ENCODE measurements at places on chromosomes 12 and 14. TPM values are rescaled to one million over a fixed set of nuclear protein-coding genes. Genes with fewer than 3 reads are reported as not detected.

DNA sequence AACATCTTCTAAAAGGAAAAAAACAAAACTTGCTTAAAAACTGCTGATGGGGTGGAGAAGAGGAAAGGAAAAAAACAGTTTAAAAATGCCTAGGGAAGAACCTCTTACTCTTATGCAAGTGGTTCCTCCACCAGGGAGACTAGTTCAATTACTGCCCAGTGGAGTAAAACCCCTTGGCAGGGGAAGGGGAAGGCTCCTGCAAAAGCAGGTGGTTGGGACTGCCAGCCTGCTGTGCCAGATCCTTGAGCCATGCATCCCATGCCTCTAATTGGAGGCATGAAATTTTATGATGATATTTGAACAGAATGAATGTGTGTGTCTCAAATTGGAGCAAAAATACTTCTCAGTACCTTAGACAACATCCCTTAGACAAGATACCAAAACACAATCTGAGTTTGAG lies 118.8 kb downstream of the FSCB start:
- H3K36me3 ChIP-seq, result no peaks in the 10 kb centered on the region
- DNase-seq, result no peak
- H3K27me3 ChIP-seq, result no peaks in the 10 kb centered on the region
- H3K4me3 ChIP-seq, result no peak overlapping the region
- H3K4me1 ChIP-seq, result no peaks in the 10 kb centered on the region
- no peak overlapping the region for H3K27ac ChIP-seq

DNA sequence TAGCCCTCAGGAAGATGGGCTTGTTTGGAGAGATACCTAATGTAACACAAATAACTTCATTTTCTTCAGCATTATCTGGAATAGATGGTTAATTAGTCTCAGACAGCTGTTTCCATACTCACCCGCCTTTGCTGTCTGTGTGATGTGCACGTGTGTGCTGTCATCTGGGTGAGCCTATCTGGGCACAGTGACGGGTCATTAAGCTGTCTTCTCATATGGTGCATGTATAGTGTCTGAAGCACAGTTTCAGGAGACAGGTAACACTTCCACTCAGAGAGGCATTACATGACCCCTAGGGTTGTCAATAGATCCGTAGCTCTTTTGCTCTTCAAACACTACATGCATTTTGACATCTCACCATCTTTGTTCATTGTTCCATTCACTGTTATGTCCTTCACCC lies 493.3 kb downstream of the APAF1 start:
- no peaks in the 10 kb centered on the region for H3K36me3 ChIP-seq
- DNase-seq, result no peak
- no peaks in the 10 kb centered on the region for H3K27me3 ChIP-seq

- H3K27me3 ChIP-seq, result no peaks in the 10 kb centered on the region
- H3K4me1 ChIP-seq, result peaks cover 12% of the 10 kb centered on the region
- no peaks in the 10 kb centered on the region for H3K36me3 ChIP-seq
- no peak for DNase-seq
- H3K27ac ChIP-seq, result no peak overlapping the region
Observed at GRCh38 chr12:39441189-39441962, 1.5 kb downstream of the KIF21A start.

GRCh38 chr12:129966146-129966995 lies 62.5 kb upstream of the TMEM132D start:
- H3K4me3 ChIP-seq, result no peak overlapping the region
- H3K27ac ChIP-seq, result no peak overlapping the region
- H3K4me1 ChIP-seq, result no peaks in the 10 kb centered on the region
- no peaks in the 10 kb centered on the region for H3K27me3 ChIP-seq

DNA sequence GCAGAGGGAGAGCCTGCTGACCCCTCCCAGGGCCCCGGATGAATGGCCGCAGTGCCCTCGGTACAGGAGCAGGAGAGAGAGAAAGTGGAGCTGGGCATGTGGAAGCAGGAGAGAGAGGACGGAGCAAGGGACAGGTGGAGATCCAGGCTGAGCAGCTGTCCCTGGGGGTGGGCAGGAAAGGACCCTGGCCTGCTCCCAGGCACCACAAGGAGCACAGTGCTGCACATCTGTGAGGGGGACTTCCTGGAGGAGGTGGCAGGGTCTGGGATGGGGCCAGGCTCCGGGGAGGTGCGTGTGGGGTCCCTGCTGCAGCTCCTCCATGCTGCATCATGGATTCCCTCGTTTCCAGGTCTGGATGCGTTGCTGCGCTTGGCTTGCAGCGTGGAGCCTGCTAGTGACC lies 13.0 kb upstream of the DLK1 start:
- H3K27ac ChIP-seq, result no peak overlapping the region
- peaks cover 6% of the 10 kb centered on the region for H3K4me1 ChIP-seq
- H3K4me3 ChIP-seq, result no peak overlapping the region
- no peak for DNase-seq
- H3K36me3 ChIP-seq, result no peaks in the 10 kb centered on the region

DNA sequence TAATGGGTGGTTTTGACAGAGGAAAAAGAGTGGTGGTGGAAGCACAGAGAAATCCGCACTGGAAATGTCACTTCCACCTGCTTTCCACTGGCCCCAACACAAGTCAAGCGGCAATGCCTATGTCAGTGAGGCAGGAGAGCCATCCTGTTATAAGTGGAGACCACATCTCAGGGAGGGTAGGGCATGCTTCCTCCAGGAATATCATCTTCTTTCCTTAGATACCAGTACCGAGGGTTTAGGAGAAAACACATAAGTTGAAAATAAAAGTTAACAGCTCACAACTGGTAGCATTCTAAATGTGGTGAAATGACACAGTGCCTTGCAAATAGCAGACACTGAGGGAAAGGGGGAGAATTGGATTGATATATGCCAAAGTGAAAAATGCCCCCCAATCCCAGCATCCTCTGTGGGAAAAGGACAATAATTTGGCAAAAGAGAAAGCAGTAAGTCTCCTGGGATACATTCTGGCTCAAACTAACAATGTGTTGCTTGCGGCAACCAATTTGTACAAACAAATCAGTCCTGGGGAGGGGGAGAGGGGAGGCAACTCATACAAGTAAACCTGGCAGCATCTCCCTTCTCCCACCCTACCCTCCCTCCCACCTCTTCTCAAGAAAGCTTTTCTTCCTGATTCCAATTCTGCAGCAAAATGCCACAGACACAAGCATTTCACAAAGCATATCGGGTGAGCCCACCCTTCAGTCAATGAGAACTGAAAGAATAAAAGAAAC lies 57.1 kb downstream of the STON2 start:
- H3K4me1 ChIP-seq, result no peaks in the 10 kb centered on the region
- DNase-seq, result no peak
- no peaks in the 10 kb centered on the region for H3K36me3 ChIP-seq
- H3K4me3 ChIP-seq, result no peak overlapping the region

GRCh38 chr12:124194264-124194892 lies 100.5 kb upstream of the RFLNA start:
- H3K4me1 ChIP-seq, result 0 out of 2 replicates have a peak, but pooled peaks cover 4% of the 10 kb centered on the region
- no peak overlapping the region for H3K4me3 ChIP-seq
- no peaks in the 10 kb centered on the region for H3K36me3 ChIP-seq
- no peak for DNase-seq
- H3K27ac ChIP-seq, result no peak overlapping the region
- no peaks in the 10 kb centered on the region for H3K27me3 ChIP-seq

DNA sequence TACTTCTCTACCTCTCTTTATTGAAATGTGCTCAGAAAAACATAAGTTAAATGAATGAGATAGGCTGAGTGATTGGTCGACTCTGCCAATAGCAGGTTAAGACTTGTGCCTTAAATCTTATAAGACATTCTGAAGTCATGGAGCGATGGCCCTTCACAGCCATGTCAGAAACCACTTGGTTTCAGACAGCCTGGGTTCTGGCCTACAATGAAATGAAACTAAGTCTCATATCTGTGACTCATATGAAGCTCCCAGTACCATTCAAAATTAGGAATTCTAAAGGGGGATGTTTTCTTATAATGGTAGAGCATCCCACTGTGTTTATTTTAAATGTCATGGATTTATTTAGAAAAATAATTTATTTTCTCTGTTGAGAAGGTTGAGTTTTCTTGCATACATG lies 42.6 kb downstream of the PLXNC1 start:
- H3K4me1 ChIP-seq, result no peaks in the 10 kb centered on the region
- no peak overlapping the region for H3K4me3 ChIP-seq
- peaks cover 11% of the 10 kb centered on the region for H3K27me3 ChIP-seq
- no peak for DNase-seq
- H3K27ac ChIP-seq, result no peak overlapping the region
- no peaks in the 10 kb centered on the region for H3K36me3 ChIP-seq

GRCh38 chr12:103840462-103840875 lies 565 bp downstream of the NT5DC3 start:
- H3K4me3 ChIP-seq, result peak overlapping the region; percentile 79
- no peaks in the 10 kb centered on the region for H3K36me3 ChIP-seq
- no peak overlapping the region for H3K27ac ChIP-seq
- 0 out of 2 replicates have a peak, but pooled peaks cover 3% of the 10 kb centered on the region for H3K4me1 ChIP-seq

DNA sequence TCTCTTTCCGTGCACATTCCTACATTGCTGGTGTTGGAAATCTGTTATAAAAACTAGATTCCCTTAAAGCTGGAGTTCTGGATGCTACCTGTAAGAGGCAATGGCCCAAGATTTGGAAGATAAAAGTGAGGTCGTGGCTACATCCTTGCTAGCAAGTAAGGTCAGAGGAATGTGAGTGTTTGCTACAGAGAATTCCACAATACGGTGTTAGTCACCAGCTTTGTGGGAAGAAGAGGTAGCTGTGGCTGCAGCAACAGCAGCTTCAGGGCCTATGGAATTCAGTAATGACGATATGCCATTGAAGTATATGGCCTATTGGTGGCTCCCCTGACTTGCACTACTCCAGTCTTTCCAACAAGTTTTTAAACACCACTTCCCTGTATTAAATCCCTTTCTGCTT lies 227.7 kb upstream of the TMEM260 start:
- H3K27ac ChIP-seq, result no peak overlapping the region
- no peaks in the 10 kb centered on the region for H3K36me3 ChIP-seq
- no peaks in the 10 kb centered on the region for H3K4me1 ChIP-seq
- DNase-seq, result no peak

DNA sequence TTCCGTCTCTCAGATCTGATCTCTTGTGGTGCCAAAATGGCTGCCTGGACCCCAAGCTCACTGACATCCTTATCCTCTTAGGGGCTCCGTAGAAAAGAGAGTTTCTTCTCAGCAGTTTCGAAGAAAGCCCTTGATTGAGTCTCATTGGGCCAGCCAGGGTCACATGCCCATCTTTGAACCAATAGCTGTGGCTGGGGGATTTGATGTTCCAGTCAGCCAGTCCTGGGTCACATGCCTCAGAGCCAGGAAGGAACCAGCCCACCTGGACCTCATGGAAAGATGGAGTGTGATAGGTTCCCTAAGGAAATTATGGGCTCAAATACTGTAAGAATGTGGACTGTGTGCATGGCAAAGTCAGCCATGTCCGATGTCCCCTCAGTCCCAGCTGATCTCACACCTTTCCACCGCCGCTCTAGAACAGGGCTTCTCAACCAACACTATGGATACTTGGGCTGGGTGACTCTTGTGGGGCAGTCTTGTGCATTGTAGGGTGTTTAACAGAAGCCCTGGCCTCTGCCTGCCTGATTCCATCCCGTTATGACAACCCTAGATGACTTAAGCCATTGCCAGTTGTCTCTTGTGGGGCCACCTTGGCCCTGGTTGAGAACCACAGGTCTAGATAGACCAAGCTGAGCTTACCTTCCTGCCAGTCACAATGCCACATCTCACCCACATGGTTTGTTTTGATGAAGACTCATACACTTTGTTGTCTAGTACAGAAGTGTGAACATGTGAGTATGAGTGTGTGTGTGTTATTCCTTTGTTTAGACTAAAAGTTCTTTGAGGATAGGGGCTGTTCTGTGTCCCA lies 163.9 kb downstream of the ADGRD1 start:
- H3K27ac ChIP-seq, result no peak overlapping the region
- H3K36me3 ChIP-seq, result no peaks in the 10 kb centered on the region
- H3K27me3 ChIP-seq, result no peaks in the 10 kb centered on the region
- peaks cover 3% of the 10 kb centered on the region for H3K4me1 ChIP-seq
- H3K4me3 ChIP-seq, result no peak overlapping the region

The GPD1 gene
- 1.2 TPM for total RNA-seq

The LGMN gene
- 57.9 TPM for total RNA-seq

The CLEC9A gene
- not detected for total RNA-seq

The KRT77 gene
- total RNA-seq, result not detected
